ENCODE measurements at places on chromosomes 6 and 20. TPM values are rescaled to one million over a fixed set of nuclear protein-coding genes. Genes with fewer than 3 reads are reported as not detected.

Gene PNISR
- 62.0 TPM for total RNA-seq

Gene DCBLD1
- total RNA-seq, result 39.2 TPM

Gene TBC1D22B
- total RNA-seq, result 8.2 TPM

Gene C20orf204
- total RNA-seq, result 0.76 TPM

Gene ARFGEF3
- 1.0 TPM for total RNA-seq

Gene CCN6
- 0.10 TPM for total RNA-seq

Gene HCRTR2
- not detected for total RNA-seq

Gene ZSCAN23
- 4.7 TPM for total RNA-seq

Gene ENPP3
- total RNA-seq, result 0.23 TPM

Gene MUCL3
- not detected for total RNA-seq

Gene BPIFB2
- total RNA-seq, result not detected

Gene SLC22A2
- 1.7 TPM for total RNA-seq

Gene SDHAF4
- 6.5 TPM for total RNA-seq

Gene ULBP1
- total RNA-seq, result 0.17 TPM

Gene ZBP1
- not detected for total RNA-seq

Gene EBF4
- total RNA-seq, result 0.89 TPM

Gene HMGA1
- total RNA-seq, result 171 TPM

Gene KIAA1755
- total RNA-seq, result 4.7 TPM

Gene SIRPD
- total RNA-seq, result not detected

Gene BPI
- 0.30 TPM for total RNA-seq

Gene OR12D3
- total RNA-seq, result not detected

Gene WFDC10B
- total RNA-seq, result not detected

Gene NKX2-4
- total RNA-seq, result not detected

Gene TREM2
- total RNA-seq, result not detected

Gene MOG
- not detected for total RNA-seq

Gene TOP1
- 22.3 TPM for total RNA-seq

Gene C6orf163
- total RNA-seq, result 1.2 TPM

Gene BHLHE23
- not detected for total RNA-seq

Gene BIRC7
- total RNA-seq, result 0.07 TPM

Gene PABPC1L
- total RNA-seq, result 9.9 TPM

Gene TGM6
- total RNA-seq, result not detected

Gene PNPLA1
- total RNA-seq, result 0.03 TPM

Gene CITED2
- total RNA-seq, result 143 TPM

Gene HAO1
- not detected for total RNA-seq

Gene TBXT
- total RNA-seq, result not detected

Gene RIPPLY2
- total RNA-seq, result not detected

Gene PAK5
- total RNA-seq, result 0.03 TPM

Gene NRN1
- 0.39 TPM for total RNA-seq

Gene SOX12
- total RNA-seq, result 6.6 TPM

Gene PROCR
- 129 TPM for total RNA-seq

Gene TMEM151B
- not detected for total RNA-seq

Gene ZBTB46
- total RNA-seq, result 4.3 TPM

Gene TNFRSF6B
- total RNA-seq, result 0.98 TPM

Gene SCRT2
- total RNA-seq, result not detected

Gene RRAGD
- 3.8 TPM for total RNA-seq

Gene EYA4
- 0.65 TPM for total RNA-seq

Gene TJAP1
- 9.6 TPM for total RNA-seq

Gene OPRM1
- not detected for total RNA-seq

Gene POU5F1
- total RNA-seq, result 1.3 TPM

Gene PPP1R14C
- 7.4 TPM for total RNA-seq

Gene OR2J3
- not detected for total RNA-seq

Gene SLC26A8
- total RNA-seq, result 0.07 TPM
